Stimulated activated CD4-positive, alpha-beta T cell treated with anti-CD3 and anti-CD28 coated beads, Interleukin-1b, Interleukin-23, amount 100 ng/mL, for 48 hours (primary cell): ENCODE measurements at places on chromosomes 5 and 9.

DNA sequence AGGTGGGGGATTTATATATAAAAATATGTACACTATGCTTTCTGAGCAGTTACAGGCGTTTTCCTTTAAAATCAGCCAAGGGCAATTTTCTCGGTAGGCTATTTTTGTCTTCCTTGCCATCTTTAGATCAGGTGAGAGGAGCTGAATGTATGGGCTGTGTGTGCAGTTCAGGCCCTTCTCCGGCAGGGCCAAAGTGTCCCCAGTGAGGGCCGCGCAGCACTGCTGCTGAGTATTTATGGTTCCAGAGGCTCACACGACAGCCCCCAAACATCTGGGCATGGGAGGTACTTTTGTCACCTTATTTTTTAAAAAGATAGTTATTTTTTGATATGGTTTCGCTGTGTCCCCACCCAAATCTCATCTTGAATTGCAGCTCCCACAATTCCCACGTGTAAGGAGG lies 11.5 kb downstream of the GFPT2 start:
- DNase-seq = no peak

DNA sequence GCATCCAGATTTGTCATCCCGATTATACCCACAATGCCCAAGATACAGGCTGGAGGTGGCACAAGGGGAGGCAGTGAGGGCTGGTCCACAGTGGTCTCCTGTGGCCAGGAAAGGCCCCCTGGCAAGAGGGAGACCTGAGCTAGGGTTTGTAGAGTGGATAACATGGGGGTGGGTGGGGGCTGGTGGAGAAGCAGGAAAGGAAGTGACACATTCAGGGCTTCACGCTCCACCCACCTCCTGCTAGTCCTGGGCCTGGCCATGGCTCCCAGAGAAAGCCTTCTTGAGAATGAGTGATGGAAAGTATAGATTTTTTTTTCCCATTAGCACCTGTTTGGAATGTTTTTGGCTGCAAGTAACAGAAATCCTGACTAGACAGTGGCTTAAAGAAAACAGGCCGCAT lies 81.3 kb downstream of the ANKRD33B start:
- no peak for DNase-seq

DNA sequence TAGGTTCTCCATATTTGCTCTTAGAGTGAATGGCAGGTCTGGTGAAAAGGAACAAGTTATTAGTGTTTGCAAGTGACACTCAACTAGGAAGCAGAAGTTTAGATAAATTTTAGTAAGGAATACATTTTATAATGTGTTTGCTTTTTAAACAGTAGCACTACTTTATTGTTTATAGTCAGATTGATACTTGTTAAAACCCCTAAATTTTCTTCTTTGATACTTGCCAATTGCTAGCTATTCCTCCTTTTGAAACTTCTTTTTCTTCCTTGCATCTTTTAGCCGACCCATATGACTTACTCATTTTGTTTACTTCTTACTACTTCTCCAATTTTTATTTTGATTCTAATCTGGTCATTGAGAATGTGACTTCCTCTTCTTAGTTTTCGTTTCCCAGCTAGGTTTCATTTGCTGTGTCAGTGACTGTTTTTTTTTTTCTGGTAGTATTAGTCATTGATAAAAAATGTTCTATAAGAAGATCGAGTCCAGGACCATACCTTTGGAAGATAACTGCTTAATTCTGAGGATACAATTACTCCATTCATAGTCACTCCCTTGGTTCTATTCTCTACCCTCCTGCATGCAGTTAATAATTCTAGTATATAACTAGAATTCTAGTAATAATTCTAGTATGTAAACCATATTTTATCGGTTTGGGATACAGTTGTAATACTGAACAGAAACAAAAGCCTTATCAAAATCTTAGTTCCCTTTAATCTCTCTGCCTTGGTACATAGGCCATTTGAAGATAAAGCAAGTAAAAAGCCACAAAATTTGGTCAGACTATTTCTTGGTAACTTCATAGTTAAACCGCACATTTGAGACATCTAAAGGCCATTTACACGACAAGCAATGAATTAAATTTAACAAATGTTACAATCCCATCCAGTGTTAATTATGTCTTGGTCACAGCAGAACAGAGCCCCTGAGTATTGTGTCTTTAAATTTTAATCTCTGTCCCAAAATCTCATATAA lies 2.8 kb upstream of the RICTOR start:
- DNase-seq = no peak

- DNase-seq = no peak
Measured at GRCh38 chr9:127693143-127693542, 13.6 kb upstream of the CFAP157 start.

- DNase-seq = peak; percentile 17
Measured at GRCh38 chr5:136062366-136063274, 33.8 kb downstream of the TGFBI start.

DNA sequence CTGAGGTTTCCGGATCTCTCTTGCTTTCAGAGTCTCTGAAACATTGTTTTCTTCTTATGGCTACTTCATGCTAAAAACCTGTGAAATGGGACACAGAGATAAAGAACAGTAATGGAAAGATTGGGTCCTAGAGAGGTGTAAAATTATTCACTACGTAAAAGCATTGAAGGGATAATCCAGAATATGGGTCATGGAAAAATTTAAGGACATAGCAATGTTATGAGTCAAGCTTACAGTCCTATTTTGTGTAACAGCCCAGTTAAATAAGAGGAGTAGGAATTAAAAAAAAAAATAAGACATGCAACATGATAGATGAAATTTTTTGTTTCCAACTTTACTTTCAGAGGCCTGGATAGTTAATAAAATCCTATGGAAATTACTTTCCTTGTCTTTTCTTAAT lies 61.9 kb upstream of the ELL2 start:
- DNase-seq = no peak

DNA sequence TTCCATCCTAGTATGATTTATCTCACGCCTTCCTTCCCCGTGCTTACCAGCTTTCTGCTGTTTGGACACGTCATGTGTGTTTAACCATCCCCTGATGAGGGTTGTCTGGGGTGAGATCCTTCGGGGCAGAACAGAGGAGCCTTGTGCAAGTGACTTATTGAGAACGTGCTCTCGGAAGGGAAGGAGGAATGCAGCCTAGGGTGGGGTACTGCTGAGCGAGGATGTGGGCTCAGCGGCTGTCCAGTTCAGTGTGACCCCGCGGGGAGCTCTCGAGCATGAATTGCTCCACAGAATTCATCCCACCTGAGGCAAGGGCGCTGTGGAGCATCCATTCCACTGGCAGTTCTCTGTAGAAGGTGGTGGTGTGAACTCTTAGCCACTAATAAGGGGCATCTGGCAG lies 4.0 kb downstream of the MYOZ3 start:
- no peak for DNase-seq

GRCh38 chr9:134459164-134459563 lies 132.9 kb downstream of the RXRA start:
- DNase-seq = no peak

DNA sequence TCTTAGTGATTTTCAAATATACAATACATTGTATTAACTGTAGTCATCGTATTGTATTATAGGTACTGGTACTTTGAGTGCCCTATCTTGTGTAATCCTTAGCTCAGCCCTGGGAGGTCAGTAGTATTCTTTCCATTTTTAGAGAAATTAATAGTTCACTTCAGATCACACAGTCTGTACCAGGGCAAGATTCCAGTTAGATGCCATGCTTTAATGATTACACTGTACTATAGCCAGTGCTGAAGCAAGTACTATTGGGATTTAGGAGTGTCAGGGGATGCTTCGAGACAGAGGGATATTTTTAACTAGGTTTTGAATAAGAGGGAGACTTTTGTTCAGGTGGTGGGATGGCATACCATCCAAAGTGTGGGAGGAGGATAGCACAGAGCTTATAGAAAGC lies 41.0 kb upstream of the SLC27A6 start:
- no peak for DNase-seq

- no peak for DNase-seq
Measured at GRCh38 chr5:165829504-165829903, 2324.1 kb downstream of the MAT2B start.

GRCh38 chr9:27276193-27277030 lies 20.5 kb downstream of the EQTN start:
- DNase-seq = no peak

DNA sequence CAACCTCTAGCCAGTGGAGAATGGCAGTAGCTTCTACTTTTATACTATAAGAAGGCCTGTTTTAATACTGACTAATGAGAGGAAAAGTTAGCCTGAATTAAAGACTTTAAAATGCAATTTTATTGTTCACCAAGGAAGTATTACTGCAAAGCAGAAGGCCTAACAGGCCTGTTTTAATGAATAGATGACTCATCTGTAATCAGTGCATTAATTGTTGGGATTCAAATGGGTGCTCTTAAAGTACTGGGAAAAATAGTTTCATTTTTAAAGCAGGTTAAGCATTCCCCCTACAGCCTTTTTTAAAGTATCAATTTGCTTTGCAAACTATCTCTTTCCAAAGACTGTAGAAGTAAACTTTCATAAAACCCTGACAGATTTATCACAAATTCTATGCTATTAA lies 147.7 kb downstream of the SIL1 start:
- no peak for DNase-seq

- no peak for DNase-seq
Measured at GRCh38 chr9:123867034-123867433, 62.9 kb downstream of the DENND1A start.

DNA sequence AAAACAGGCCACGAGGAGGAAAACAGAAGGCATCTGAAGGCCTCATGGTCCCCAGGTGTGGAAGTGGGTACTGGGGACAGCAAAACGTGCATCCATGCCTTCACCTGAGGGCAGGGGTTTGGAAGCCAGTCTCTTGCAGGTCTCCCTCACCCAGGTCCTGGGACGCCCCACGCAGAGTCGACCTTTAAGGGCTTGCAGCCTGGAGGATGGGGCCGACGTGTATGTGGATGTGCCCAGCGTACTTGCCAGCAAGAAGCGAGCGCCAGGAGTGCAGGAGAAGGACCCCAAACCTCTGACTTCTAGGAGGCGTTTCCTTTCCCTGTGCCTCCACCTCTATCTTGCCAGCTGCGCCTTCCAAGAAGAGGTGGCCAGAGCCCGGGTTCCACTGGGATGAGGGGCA lies 65.9 kb downstream of the OTULIN start:
- no peak for DNase-seq

DNA sequence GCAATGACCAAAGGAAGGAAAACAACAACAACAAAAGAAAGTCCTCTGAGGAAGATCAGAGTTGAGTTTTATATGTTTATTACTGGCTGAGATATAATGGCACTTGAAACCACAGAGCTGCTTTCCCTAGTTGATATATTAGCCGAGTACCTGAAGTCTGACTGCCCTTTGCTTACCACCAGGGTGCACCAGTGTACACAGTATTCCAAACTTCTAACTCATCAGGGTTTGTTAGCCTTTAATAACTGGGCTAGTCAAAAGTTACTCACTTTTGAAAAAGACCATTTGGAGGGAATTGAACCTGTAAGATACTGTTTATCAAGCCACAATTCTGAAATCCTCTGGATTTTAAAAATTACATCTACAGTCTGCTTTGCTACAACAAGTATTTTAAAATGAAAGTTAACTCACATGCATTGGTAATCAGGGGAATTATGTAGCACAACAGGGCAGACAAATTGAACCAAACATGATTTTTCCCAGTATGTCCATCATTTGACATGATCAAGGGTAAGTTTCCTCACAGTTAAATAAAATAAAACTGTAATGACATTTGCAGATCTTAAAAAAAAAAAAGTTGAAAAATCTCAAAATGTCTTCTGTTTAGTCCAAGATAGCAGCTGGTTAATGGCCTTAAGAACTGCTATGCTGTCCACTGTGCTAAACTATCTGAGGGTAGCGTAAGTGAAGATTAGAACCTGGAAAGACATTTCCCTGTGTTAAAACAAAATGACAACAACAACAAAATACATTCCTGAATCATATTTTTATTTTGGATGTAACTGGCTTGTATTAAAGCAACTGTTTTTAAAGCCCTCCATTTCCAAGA lies 57.3 kb upstream of the C6 start:
- no peak for DNase-seq

- no peak for DNase-seq
Measured at GRCh38 chr5:136199408-136199807, 6.4 kb upstream of the SMIM32 start.

- DNase-seq = no peak
Measured at GRCh38 chr5:136208916-136209315, 16.0 kb upstream of the SMIM32 start.

- no peak for DNase-seq
Measured at GRCh38 chr9:117511852-117512481, 97.1 kb upstream of the ASTN2 start.

- no peak for DNase-seq
Measured at GRCh38 chr9:77938163-77938562, 93.4 kb downstream of the GNAQ start.

- DNase-seq = peak; percentile 40
Measured at GRCh38 chr5:127875235-127876021, 172.2 kb downstream of the CCDC192 start.

DNA sequence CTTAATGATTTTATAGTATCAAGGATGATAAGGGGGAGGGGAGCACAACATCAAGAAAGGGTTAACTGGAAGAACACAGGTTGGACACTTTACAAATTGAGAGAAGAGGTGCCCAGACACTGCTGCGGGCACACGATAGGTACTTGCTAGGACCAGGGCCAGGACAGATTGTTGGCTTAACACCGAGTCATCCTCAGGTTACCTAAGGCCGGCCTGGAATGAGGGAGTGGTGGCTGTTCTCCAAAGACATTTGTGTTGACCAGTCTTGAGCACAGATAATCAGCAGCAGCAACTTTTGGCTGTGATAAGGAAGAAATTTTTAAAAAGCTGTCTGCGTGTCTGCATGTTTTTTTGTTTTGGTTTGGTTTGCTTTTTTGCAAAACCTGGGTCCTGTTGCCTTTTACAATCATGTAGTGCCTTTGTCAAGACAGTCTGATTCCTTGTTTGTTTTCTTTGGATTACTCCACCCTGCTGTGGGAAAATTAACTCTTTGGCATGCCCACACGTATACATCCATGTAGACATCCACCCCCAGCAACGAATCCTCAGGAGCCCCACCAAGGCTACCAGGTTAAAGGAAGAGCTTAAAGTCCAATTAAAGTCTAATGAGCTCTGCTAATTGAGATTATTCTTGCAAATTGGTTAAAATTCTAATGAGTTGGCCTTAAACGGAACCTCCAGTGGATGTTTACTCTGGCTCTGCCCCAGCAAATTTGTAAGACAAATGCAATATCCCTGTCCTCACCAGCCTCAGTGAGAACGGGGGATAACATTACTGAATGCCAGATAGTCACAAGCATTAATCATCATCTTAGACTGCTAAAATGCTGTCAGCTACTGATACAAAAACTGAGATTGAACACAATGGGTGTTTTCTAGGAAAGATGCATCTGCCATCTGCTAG lies 382.3 kb downstream of the ACTL7B start:
- no peak for DNase-seq

- DNase-seq = no peak
Measured at GRCh38 chr9:92158097-92158601, 42.9 kb upstream of the SPTLC1 start.

- no peak for DNase-seq
Measured at GRCh38 chr5:87649455-87649854, 236.7 kb upstream of the CCNH start.

GRCh38 chr9:95030920-95031642 lies 286.4 kb downstream of the FANCC start:
- no peak for DNase-seq

- DNase-seq = no peak
Measured at GRCh38 chr5:128257076-128257475, 173.5 kb downstream of the SLC12A2 start.

- DNase-seq = no peak
Measured at GRCh38 chr5:22889720-22890119, 36.6 kb upstream of the CDH12 start.
